ENCODE measurements at places on chromosomes 7 and 10.

- DNase-seq = peak; percentile 59
Observed at GRCh38 chr7:116706668-116707126, 34.7 kb downstream of the MET start.

DNA sequence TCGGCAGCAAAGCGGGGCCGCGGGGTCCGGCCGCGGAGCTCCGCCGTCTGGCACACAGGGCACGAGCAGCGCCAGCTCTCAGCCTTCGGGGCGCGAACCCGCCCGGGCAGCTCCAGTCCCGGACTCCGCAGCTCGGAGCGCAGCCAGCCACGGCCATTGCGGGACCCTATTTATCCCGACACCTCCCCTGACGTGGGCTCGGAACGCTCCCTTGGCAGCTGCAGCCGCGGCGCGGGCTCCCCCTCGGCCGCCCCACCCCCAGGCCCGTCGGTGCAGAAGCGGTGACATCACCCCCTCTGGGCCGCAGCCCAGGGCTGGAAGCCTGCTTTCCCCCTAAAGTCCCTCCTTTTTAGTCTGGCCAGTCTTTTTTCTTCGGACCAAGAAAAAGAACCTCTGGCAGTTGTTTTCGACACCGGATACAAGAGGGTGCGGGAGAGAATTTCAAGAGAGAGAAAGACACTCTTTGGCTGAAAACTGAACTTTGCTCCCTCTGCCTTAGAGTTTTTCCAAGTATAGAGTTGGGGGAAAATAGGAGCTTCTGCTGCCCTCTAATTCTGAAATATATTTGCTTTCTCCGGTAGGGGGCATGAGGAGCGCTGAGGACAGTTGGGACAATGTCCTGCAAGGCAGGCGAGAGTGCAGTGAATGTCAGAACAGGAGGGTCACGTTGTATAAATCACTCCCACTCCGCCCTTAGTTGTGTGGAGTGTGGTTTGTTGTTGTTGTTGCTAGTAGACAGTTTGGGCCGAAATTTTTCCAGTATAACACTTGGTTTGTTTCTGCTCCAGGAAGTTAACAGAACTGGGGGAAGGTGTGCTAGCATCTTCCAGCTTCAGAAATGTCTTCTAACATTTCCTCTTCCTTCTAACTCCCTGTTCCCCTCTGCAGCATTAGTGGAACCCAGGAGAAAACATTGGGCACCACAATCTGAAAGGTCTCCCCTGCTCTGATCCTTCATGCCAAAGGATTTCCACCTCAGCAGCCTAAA is at the start of gene SFRP4:
Gene SFRP4, minus strand, starts transcription at position 145 of the 988 bp plus-strand sequence. CDS start 280 bp downstream, outside the sequence.
- DNase-seq = peak; percentile 46

GRCh38 chr10:123847686-123848432 is 43.7 kb downstream of the CPXM2 start:
- peak; percentile 61 for DNase-seq

DNA sequence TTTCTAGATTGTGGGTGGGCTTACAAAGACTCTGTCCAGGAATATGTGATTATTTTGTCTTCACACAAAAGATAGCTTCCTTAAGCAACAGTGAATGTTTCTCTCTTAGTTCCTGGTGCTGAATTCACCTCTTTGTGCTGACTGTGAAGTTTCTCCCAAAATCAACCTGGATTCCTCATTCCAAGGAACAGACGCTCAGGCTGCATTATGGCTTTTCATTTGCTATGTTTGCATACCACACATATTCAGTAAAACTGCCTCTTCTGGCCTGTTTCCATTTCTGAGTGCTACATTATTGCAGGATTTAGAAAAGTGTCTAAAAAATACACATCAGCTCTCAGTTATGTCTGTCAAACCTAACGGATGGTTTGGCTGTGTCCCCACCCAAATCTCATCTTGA is 21.5 kb downstream of the MACROH2A2 start:
- peak; percentile 35 for DNase-seq

DNA sequence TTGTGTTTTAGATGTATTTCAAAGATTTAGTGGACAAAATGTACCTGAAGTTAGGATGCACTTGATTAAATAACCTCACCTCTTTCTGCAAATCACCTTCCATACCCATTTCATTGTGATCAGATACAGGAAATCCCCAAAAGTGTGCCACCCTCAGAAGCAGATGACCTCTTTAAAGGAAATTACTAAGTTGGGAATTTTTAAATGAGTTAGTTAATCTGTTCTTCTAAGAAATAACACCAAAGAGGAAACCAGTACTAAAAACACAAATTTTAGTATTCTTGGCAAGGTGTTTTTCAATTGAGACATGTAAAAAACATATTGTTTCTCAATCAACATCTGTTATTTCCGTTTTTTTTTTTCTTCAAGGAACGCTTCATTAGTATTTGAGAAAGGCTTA is 4.6 kb upstream of the SEMA3A start:
- DNase-seq = no peak

GRCh38 chr10:107790271-107790670 is 625.8 kb upstream of the SORCS1 start:
- DNase-seq = no peak

Measured in fibroblast of skin of right biceps (primary cell).